Smooth muscle cell of bladder (primary cell): ENCODE measurements at places on chromosomes 4 and X. TPM values are rescaled to one million over a fixed set of nuclear protein-coding genes. Genes with fewer than 3 reads are reported as not detected.

Gene FGG
- 0.09 and 0.14 TPM in 2 replicates for total RNA-seq

Gene CT45A1
- total RNA-seq, result not detected in 2 replicates

Gene ENPP6
- 0.09 and 0.28 TPM in 2 replicates for total RNA-seq

Gene RPGR
- total RNA-seq, result 4.6 TPM in 2 replicates

Gene DCAF12L1
- not detected in 2 replicates for total RNA-seq

Gene FAM133A
- under 0.01 TPM in 2 replicates for total RNA-seq

Gene RPL39
- 3,179 and 3,288 TPM in 2 replicates for total RNA-seq

Gene SMIM31
- not detected in 2 replicates for total RNA-seq

Gene IRS4
- total RNA-seq, result under 0.01 TPM in 1 of 2 replicates, not detected in the other

Gene CNGA1
- not detected in 2 replicates for total RNA-seq

Gene TAF7L
- 0.37 and 0.43 TPM in 2 replicates for total RNA-seq

Gene MAGEA8
- not detected in 2 replicates for total RNA-seq

Gene VGLL1
- total RNA-seq, result not detected in 2 replicates

Gene AREG
- 5.7 TPM in 1 of 2 replicates, not detected in the other for total RNA-seq

Gene RASGEF1B
- 0.46 and 0.57 TPM in 2 replicates for total RNA-seq

Gene TCEAL3
- total RNA-seq, result 19.3 and 26.2 TPM in 2 replicates

Gene OTC
- total RNA-seq, result not detected in 2 replicates

Gene GABRQ
- not detected in 2 replicates for total RNA-seq

Gene TCEAL9
- 152 and 169 TPM in 2 replicates for total RNA-seq

Gene AFF2
- total RNA-seq, result under 0.01 TPM in 1 of 2 replicates, not detected in the other

Gene SLC9B1
- 0.83 and 1.6 TPM in 2 replicates for total RNA-seq

Gene UGT2B17
- not detected in 2 replicates for total RNA-seq

Gene ZCCHC18
- 0.55 and 0.57 TPM in 2 replicates for total RNA-seq

Gene FGF13
- 2.2 and 4.8 TPM in 2 replicates for total RNA-seq

Gene CT83
- not detected in 2 replicates for total RNA-seq

Gene HHIP
- under 0.01 and 0.43 TPM in 2 replicates for total RNA-seq

Gene TKTL1
- total RNA-seq, result not detected in 2 replicates

Gene GPR50
- not detected in 2 replicates for total RNA-seq

Gene KIT
- 0.37 and 0.43 TPM in 2 replicates for total RNA-seq

Gene RASL11B
- 0.28 and 1.1 TPM in 2 replicates for total RNA-seq

Gene COL4A5
- total RNA-seq, result 35.2 and 102 TPM in 2 replicates

Gene ATP2B3
- under 0.01 TPM in 1 of 2 replicates, not detected in the other for total RNA-seq

Gene NOX1
- total RNA-seq, result 0.14 TPM in 1 of 2 replicates, not detected in the other

Gene SLC49A3
- 2.7 and 4.8 TPM in 2 replicates for total RNA-seq

Gene F11
- total RNA-seq, result not detected in 2 replicates

Gene IL13RA1
- total RNA-seq, result 53.3 and 56.0 TPM in 2 replicates

Gene HMX1
- total RNA-seq, result not detected in 2 replicates

Gene SLC26A1
- 0.18 and 0.28 TPM in 2 replicates for total RNA-seq

Gene LRCH2
- total RNA-seq, result 11.5 and 14.2 TPM in 2 replicates

Gene RAB40A
- total RNA-seq, result under 0.01 and 0.09 TPM in 2 replicates

Gene IL13RA2
- total RNA-seq, result 440 and 612 TPM in 2 replicates

Gene CLNK
- not detected in 2 replicates for total RNA-seq

Gene FGF5
- total RNA-seq, result 2.1 and 2.3 TPM in 2 replicates

Gene DAPP1
- 0.09 TPM in 1 of 2 replicates, not detected in the other for total RNA-seq

Gene PARM1
- 1.00 and 2.0 TPM in 2 replicates for total RNA-seq

Gene DMRTC1
- total RNA-seq, result not detected in 2 replicates

Gene COMMD8
- 19.3 and 19.5 TPM in 2 replicates for total RNA-seq
